NCI-H187 treated with DMSO at 0.1 percent for 48 hours (cell line): ENCODE measurements at places on chromosomes 13 and 19.

- DNase-seq = no peak
Observed at GRCh38 chr19:6413291-6413690, 11.3 kb downstream of the KHSRP start.

DNA sequence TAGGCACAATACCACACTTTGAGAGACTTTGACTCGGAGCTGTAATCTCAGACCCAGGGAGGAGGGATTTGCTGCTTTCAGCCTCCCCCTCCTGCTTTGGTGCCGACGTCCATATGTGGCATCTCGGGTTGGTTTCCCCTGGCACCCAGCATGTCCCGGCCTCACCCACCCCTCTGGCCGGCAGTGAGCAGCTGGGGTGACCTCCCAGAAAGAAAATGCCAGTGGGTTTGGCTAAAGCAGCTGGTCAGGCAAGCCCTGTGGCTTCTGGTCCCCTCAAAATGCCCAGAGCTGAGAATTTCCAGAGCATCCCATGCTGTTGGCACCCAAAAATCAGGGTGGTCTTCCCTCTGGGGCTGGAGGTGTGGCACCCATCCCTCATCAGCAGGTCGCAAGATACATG lies 34.1 kb downstream of the INSR start:
- DNase-seq = no peak

DNA sequence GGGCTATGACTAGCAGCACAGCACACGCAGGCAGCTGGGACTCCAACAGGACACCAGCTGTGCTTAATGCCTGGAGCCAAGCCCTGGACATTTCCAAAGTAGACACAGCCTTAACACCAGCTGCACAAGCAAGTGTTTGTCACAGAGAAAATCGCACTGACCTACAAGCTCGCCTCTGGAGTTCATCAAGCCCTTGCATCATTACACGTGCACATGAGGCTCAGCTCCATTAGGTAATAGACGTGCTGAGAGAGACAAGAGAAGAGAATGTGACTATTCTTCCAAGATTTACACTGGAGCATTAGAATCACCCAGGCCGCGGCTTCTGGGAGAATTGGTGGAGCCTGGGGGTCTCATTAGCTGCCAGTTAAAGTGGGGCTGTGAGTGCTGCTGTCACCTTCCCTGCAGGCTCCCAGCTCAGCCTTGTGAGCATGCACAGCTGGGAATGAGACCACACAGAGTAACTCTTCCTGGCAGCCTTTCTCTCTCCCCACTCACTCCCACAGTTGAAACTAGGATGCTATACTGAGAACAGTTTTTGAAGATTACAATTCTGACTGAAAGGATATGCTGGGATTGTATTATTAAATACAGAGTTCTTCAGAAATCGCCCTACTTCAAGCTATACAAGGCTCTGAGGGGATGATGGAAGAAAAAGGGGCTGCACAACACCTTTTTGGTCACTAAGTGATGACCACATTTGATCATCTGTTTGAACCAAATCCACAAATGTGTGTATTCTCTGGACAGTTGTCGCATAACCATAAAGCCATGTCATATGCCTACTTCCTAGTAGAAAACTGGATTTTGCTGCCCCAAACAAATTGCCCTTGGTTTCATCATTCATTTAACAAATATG lies 10.5 kb downstream of the STOML3 start:
- no peak for DNase-seq

DNA sequence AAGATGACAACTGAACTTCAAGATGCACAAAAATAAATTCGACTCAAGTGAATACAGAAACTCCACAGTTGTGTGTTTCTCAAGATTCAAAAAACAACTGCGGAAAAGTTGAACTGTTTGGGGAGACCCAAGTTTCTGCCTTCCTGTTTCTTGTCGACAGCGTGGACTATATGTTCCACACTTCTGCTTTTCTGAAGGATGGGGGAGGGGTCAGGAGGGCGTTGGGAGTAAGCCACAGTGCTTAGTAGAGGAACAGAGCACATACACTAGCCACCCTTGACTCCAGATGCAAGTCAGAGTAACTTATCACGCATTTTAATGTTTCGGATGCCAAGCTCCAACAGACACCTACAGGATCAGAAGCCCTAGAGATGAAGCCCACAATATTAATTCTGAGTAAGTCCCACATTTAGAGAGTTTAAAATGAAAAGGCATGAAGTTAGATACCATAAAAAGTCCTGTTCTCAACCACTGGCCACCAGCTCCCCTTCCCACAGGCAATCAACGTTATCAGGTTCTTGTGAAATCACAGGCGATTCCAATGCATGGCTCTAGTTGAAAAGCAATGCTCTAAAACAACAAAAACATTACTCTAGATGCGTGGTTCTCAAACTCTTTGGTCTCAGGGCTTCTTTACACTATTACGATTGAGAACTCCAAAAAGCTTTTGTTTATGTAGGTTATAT lies 4.2 kb downstream of the TUBGCP3 start:
- no peak for DNase-seq

DNA sequence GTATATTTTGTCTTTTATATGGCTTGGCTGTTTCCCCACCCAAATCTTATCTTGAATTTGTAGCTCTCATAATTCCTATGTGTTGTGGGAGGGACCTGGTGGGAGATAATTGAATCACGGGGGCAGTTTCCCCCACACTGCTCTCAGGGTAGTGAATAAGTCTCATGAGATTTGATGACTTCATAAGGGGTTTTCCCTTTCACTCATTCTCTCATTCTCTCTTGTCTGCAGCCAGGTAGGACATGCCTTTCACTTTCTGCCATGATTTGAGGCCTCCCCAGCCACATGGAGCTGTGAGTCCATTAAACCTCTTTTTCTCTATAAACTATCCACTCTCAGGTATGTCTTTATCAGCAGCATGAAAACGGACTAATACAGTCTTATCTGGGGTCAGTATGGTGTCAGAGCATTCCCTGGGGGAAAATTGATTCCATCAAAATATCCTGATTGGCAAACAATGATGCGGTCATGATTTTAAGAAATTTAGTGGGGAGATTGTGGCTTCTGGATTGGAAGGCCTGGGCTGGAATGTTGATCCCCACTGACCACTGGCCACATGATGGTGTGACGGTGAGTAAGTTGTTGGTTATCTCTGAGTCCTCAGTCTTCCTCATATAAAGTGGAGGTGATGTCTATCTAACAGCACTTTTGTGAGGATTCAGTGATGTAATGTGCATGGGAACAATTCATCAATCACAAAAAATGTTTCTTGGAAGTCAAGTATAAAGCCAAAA lies 27.5 kb upstream of the ANKRD10 start:
- no peak for DNase-seq

GRCh38 chr13:46172531-46172991 lies 9.4 kb downstream of the LCP1 start:
- DNase-seq = no peak

GRCh38 chr13:53028637-53029203 lies at the start of gene OLFM4:
TSS of gene OLFM4 (plus strand) at chr13:53028813. CDS start at chr13:53028837, 24 bp downstream.
- no peak for DNase-seq

DNA sequence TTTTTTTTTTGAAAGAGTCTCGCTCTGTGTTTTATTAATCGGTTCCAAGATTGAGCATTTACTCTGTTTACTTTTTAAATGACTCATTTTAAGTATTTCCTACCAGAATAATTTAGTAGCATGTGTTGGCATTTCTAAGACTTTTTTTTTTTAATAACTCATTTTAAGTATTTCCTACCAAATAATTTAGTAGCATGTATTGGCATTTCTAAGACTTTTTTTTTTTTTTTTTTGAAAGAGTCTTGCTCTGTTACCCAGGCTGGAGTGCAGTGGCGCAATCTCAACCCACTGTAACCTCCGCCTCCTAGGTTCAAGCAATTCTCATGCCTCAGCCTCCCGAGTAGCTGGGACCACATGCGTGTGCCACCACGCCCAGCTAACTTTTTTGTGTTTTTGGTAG lies 13.1 kb downstream of the SETDB2 start:
- DNase-seq = no peak

- no peak for DNase-seq
Observed at GRCh38 chr13:29500386-29500785, 95.1 kb downstream of the SLC7A1 start.

- DNase-seq = no peak
Observed at GRCh38 chr13:25581351-25581750, 209.6 kb downstream of the ATP8A2 start.

- DNase-seq = no peak
Observed at GRCh38 chr13:24060993-24061392, 99.5 kb upstream of the SPATA13 start.

DNA sequence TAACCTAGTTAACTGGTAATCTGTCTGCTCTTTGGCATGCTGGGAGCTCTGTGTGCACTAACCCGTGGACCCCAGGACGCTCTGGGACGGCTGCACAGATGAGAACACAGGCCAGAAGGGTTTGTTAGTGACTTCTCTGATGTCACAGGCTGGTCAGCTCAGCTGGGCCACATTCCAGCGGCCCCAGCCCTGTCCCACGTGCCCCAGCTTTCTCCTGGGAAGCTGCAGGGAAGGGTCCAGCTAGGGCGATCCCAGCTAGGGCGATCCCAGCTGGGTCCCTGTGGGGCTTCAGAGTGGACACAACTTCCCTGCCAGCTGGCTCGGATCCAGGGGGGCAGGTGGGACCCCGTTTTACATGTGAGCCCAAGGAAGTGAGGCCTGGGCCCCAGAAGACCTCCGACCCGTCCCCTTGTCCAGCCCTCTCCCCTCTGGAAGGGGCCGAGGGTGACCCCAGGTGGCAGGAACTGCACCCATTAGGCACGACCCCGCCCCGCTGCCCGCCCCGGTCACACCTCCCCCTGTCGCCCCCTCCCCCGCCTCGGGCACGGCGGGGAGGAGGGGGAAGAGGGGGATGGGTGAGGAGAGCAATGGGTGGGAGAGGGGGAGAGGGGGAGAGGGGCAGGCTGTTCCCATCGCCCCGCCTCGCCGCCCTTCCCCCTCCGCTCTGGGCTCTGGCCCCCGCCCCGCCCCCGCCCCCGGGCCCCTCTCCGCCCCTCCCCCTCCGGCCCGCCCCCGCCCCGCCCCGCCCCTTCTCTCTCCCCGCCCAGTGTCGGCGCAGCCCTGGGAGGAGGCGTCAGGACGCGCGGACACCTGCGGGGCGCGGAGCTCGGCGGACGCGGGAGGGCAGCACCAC lies 75.2 kb upstream of the MCF2L start:
- no peak for DNase-seq

GRCh38 chr13:50523307-50523706 lies 320.2 kb downstream of the DLEU7 start:
- no peak for DNase-seq

DNA sequence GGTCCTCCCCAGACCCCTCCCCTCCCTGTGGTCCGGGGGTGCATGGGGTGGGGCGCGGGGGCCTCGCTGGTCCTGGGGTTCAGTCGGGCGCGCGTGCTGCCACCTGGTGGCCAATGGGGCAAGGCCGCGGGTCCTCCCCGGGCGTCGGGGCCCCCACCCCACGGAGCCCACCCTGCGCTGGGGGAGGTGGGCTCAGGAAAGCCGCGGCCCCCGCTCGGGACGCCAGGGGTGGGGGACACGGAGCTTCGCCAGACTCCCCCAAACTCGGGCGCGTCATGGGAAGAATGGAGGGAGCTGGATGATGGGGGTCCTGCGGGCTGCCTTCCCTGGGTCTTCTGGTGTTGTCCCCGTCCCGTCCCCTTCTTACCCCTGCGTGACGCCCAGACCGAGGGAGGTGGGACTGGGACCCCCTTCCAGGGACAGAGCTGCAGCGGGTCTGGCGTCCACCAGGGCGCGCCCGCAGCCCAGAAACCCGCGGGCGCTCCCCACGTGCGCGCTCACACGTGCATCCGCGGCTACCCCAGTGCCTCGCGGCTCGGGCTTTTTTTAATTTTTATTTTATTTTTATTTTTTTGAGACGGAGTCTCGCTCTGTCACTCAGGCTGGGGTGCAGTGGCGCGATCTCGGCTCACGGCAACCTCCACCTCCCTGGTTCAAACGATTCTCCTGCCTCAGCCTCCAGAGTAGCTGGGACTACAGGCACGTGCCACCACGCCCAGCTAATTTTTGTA lies 19.8 kb upstream of the TCF3 start:
- DNase-seq = no peak

- no peak for DNase-seq
Observed at GRCh38 chr13:103101500-103101899, 35.3 kb upstream of the SLC10A2 start.
